ENCODE measurements at places on chromosomes 1 and 21. TPM values are rescaled to one million over a fixed set of nuclear protein-coding genes. Genes with fewer than 3 reads are reported as not detected.
A peak's percentile ranks its signal among the peaks of the same experiment; 100 is the strongest.

- DNase-seq: peak; percentile 36
Observed at GRCh38 chr1:242017580-242018233, 18.8 kb upstream of the MAP1LC3C start.

DNA sequence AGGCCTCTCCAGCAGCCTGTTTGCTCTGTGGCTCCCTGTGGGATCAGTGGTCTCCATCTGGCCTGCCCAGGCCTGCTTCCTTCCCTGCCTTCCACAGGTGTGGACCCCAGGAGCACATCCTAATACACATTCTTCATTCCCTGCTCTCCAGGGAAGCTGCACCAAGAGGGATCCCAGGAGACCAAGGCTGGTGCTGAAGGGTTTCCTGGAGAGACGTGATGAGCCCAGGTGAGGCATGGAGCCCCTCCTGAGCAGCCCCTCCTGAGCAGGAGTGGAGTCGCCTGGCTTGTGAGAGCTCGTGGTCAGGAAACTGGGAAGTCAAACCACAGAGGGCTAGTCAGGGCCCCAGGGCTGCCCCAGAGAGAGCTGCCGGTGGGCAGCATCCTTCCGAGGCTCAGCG lies 561.4 kb downstream of the MATN1 start:
- DNase-seq: no peak

ZBTB8B gene
- not detected for total RNA-seq

CR1 gene
- 16.7 TPM for total RNA-seq

LRRC3 gene
- total RNA-seq: 14.2 TPM

FCAMR gene
- total RNA-seq: 0.14 TPM

SPATA46 gene
- not detected for total RNA-seq

S100A3 gene
- not detected for total RNA-seq

DNA sequence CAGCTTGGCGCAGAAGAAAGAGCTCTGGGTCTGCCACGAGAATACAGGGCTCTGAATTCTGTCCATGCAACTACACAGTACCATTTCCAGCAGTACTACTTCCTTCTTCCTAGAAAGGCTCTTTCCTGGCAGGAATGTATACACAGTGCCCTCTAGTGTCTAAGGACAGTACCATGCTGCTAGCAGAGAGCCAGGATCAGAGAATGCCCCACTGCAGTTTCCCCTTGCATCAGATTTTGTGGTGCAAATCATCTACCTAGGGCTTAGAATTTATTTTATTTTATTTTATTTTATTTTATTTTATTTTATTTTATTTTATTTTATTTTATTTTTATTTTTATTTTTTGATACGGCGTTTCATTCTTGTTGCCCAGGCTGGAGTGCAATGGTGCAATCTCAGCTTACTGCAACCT lies 50.8 kb downstream of the PAX7 start:
- DNase-seq: no peak
